ENCODE measurements at places on chromosomes 11 and 22. TPM values are rescaled to one million over a fixed set of nuclear protein-coding genes. Genes with fewer than 3 reads are reported as not detected.

The APOL4 gene
- total RNA-seq: not detected

The SUN2 gene
- 43.0 TPM for total RNA-seq

The CD151 gene
- 840 TPM for total RNA-seq

The PNPLA5 gene
- total RNA-seq: 0.06 TPM

The DDIAS gene
- total RNA-seq: 17.9 TPM

Measured in A549 treated with AZD2906 at 1 μM for 4 hours (cell line).